ENCODE measurements at places on chromosomes 1 and 21.

GRCh38 chr1:84192681-84193080 is 48.6 kb downstream of the PRKACB start:
- no peak for DNase-seq

DNA sequence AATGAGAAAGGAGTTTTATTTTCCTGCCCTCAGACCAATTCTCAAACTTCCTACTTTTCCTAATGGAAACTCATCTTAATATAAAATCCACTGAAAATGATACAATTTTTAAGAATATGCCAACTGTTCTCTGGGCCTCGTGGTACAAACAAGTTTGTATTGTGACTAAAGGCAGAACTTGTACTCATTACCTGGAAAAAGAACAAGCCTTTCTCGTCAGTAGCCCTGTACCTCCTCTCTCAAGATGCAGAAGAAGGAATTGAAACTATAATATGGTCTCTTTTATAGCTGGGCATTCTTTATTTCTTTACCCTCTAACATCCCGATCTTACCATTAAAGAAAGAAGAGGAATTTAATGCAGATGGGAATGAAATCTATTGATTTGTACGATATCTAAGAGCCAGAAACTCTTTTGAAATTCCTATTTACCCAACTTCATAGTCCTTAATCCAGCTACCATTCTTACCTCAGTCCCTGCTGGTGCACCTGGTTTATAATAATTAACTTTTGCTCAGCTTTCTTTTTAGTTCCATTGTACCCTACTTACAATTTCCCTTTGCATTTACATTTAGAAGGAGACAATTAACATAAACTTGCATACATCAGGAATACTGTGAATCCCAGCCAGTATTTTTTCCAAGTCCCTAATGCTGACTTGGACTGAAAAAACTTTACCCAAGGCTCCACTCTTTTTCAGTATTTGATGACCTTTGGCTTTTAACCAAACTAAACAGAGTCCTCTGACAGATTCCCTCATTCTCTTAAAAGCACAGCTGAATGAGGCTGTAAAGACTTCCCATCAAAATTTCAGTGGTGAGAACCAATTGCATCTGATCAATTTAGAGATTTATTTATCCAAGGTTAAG is 1162.4 kb downstream of the BRINP3 start:
- no peak for DNase-seq

GRCh38 chr21:19343711-19344110 is 940.1 kb upstream of the TMPRSS15 start:
- DNase-seq: no peak

DNA sequence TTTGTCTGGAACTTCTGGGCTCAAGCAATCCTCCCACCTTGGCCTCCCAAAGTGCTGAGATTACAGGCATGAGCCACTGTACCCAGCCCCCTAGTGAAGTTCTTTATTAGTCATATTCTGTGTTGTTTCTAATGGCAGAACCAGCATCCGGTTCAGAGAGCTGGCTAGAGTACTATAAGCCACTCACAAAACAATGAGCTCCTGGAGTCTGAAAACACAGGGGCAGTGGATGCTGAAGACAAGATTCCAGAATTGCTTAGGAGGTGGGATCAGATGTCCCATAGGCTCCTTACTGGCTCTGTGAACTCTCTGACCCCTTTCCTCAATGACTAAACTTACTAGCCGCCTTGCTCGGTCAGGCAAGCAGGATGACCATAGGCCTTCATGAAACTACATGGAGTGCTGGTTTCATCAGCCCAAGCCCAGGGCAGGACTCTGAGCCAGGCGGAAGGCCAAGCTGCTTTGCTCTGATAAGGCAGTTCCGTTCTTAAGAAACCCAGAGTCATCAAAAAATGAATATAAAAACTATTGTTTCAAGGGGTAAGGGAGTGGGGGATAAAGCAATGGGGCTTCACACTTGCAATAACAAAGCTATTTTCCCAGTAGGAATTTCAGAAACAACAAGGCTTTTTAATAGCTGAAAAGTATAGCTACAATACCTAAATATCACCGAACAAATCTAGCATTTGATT is 8.1 kb downstream of the MTHFR start:
- no peak for DNase-seq

- no peak for DNase-seq
These were observed 221.4 kb downstream of the BACH1 start for GRCh38 chr21:29520171-29520570.

- no peak for DNase-seq
These were observed 8.3 kb downstream of the WARS2 start for GRCh38 chr1:119132179-119132578.

DNA sequence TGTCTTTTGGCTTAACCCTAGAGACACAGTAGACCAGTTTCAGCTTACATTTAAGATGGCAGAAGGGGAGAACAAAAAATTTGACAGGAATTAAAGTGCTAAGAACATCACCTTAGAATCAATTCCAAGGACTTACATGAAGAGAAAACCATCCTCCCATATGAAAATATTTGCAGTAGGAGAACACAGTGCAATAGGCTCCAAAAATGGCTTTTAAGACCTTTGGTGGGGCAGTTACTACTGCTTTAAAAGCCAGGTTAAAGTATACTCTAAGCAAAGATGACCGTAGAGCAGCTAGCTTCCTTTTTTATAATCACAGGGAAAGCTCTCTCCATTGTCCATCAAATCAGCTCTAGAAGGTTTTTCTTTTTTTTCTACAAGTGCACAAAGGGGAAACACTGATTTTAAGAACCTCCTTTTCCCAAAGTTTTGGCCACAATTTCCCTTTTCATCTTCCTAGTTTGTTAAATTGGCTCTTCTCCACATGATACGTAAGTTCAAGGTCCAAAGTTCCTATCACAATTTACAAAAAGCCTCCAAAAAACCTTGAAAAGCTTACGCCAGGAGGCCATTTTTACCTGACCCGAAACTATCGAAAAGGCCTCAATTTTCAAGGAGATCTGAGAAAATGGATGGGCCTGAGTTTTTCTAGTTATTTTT is 3.3 kb downstream of the TXNIP start:
- no peak for DNase-seq

DNA sequence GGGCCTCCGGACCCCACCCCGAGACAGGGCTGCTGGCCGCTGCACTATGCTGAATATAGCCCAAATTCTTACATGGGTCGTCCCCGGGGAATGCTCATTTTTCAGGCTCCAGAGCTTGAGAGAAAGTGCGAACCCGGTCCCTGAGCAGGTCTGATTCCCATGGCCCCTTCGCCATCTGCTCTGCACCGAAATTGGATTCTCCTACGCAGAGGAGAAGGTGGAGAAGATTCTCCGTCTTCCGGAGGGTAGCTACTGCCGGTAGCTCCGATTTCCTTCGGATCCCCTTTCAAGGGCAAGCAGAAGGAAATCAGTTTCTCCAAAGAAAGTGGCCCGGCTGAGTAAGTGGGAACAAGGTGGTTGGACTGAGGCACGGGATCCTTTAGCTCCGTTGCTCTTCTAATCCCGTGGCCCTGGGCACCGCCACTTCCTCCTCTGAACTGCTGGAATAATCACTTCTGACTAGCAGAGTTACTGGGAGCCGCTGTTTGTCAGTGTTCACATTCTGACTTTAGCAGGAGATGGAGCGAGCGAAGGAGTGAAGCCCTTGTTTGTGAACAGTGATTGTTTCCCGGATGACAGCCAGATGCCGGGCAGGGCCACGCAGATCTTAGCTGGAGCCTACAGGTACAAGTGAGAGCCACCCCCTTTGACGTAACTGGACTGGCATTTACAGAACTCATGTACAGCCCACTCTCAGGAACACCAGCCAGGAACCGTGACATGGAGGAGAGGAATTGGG is 1.1 kb upstream of the ZNF496 start:
- DNase-seq: no peak

GRCh38 chr1:212643877-212644276 is 35.3 kb downstream of the ATF3 start:
- DNase-seq: no peak

DNA sequence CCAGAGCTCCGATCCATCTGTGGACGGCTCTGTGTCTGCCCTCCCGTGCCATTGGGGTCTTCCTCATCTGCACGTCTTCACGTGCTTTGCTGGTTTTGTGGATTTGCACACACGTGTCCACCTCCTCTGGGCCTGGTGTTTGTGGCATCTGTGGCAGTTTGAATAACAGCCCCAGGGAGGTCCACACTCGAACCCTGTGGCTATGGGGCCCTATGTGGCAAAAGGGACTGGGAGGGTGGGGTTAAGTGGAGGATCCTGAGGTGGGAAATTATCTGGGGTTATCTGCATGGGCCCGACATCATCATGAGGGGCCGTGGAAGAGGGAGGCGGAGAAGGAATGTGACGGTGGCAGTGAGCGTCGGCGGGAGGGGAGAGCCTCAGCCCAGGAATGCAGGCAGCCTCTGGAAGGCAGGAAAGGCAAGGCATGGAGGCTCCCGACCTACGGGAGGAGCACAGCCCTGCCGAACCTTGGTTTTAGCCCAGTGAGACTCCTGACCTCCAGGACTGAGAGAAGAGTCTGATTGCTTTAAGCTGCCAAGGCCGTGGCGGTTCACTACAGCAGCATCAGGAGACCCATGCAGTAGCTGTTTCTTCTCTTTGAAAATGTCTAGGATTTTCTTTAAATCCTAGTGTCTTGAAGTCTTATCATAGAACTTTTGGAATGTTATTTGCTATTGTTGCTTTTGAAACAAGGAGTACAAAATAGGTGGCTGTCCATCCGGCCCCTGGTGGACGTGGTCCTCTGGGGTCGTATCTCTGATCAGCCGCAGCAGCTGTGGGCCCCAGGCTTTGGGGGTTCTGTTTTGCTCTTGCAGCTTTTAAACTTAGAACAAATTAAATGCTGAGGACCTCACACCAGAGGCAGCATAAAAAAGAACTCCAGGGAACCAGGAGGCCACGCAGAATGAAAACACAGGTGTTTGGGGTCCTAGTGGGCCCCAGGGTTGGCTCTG is 40.0 kb upstream of the LRRC3 start:
- DNase-seq: no peak

DNA sequence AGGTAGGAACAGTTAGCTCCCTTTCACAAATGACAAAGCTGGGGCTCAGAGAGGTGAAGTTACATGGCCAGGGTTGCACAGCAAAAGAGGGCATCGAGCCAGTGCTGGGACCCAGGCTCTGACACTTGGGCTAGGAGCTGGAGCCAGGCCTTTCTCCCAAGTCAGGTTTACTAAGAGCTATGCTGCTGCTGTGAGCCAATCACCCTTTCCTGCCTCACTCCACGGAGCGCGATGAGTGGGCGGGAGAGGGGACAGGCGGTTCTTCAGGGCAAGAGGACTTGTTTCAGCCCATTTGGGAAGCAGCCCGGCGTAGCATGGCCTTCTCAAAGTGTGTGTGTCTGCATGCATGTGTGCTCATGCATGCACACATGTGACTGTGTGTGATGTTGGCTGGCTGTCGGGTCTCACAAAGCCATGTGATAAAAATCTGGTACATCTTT is 10.6 kb downstream of the ID3 start:
- DNase-seq: no peak

DNA sequence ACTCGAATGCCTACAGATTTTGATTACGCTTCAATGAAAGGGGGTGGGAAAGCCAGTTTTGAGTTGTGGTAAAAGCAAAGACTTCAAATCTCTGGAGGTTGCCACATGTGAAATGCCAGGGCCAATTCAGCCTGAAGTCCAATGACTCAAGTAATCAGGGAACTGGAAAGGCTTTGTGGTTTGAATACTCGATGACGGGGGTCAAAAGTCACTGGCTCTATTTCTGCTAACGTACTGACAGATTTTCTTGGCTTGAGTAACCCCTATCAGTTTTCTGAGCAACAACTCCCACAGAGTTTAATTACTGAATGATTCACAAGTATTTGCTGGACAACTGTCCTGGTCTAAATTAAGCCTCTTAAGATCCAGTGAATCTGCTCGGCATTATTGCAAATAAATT is 152.2 kb downstream of the SIPA1L2 start:
- no peak for DNase-seq

- DNase-seq: no peak
These were observed 10.1 kb downstream of the FMO5 start for GRCh38 chr1:147214842-147215539.

GRCh38 chr1:41810446-41810845 is 108.3 kb downstream of the HIVEP3 start:
- DNase-seq: peak; percentile 70

DNA sequence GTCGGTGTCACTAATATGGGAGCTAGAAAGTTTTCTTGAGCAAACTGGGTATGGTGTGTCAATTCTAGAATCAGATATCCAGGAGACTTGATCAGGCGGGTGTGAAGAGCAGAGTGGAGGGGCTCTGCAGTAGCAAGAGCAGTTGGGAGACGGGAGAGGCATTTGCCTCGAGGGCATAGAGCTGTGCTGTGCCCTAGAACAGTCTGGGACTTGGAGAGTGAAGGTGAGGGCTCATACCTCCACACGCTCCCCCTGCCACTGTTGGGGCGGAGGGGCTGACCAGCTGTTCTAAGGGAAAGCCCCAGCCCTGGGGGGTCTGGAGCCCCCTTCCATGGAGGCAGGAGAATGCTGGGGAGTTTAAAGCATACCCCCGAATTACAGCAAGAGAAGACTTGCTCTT is 33.8 kb downstream of the SIM2 start:
- DNase-seq: no peak

DNA sequence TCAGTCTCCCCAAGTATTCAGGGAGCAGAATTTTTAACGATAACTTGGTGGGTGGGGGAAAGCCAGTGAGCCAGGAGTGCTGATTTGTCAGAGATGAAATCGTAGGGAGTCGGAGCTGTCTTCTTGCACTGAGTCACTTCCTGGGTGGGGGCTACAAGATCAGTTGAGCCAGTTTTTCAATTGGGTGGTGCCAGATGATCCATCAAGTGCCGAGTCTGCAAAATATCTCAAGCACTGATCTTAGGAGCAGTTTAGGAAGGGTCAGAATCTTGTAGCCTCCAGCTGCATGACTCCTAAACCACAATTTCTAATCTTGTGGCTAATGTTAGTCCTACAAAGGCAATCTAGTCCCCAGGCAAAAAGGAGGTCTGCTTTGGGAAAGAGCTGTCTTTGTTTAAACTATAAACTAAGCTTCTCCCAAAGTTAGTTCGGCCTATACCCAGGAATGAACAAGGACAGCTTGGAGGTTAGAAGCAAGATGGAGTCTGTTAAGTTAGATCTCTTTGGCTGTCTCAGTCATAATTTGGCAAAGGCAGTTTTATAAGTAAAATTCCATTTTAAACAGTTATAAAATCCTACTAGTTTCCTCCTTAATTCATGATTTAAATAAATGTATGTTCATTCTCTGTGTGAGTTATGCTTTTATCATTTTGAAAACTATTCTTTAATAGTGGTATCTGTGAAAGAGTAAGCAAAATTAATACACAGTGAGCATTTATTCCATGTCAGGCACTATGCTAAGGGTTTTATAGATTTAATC is 51.7 kb downstream of the SLC16A1 start:
- peak; percentile 15 for DNase-seq

GRCh38 chr1:61124078-61124477 is 41.7 kb downstream of the NFIA start:
- no peak for DNase-seq
